ENCODE measurements at places on chromosomes 1 and 21. TPM values are rescaled to one million over a fixed set of nuclear protein-coding genes. Genes with fewer than 3 reads are reported as not detected.

The NTRK1 gene
- polyA plus RNA-seq = 1.3 TPM

The NAXE gene
- polyA plus RNA-seq = 72.8 TPM

The FOXD2 gene
- 9.2 TPM for polyA plus RNA-seq

The HENMT1 gene
- polyA plus RNA-seq = 9.6 TPM

The ARHGEF19 gene
- polyA plus RNA-seq = 26.5 TPM

The LCE2C gene
- polyA plus RNA-seq = not detected

The KRTAP7-1 gene
- polyA plus RNA-seq = not detected

The C1orf94 gene
- 0.10 TPM for polyA plus RNA-seq

The SHE gene
- polyA plus RNA-seq = 11.0 TPM

The SCAMP3 gene
- polyA plus RNA-seq = 68.5 TPM

The ZNF124 gene
- polyA plus RNA-seq = 18.3 TPM

The HUNK gene
- 19.3 TPM for polyA plus RNA-seq

The CTSK gene
- polyA plus RNA-seq = 23.5 TPM

The VASH2 gene
- polyA plus RNA-seq = 19.2 TPM

The C1orf56 gene
- 11.8 TPM for polyA plus RNA-seq

The ZNF669 gene
- 14.1 TPM for polyA plus RNA-seq

The RNF2 gene
- 52.0 TPM for polyA plus RNA-seq

The UTS2 gene
- 0.13 TPM for polyA plus RNA-seq

The TRPM2 gene
- 1.3 TPM for polyA plus RNA-seq

The CR1 gene
- polyA plus RNA-seq = 22.8 TPM

The DSTYK gene
- polyA plus RNA-seq = 20.8 TPM

The RPE65 gene
- polyA plus RNA-seq = 0.10 TPM

The DNASE2B gene
- polyA plus RNA-seq = not detected

The MYBPHL gene
- 0.26 TPM for polyA plus RNA-seq

The GBP1 gene
- 10.7 TPM for polyA plus RNA-seq

The RGS8 gene
- 0.07 TPM for polyA plus RNA-seq

The SPRR2B gene
- polyA plus RNA-seq = 0.16 TPM

The ENO1 gene
- 950 TPM for polyA plus RNA-seq

The SV2A gene
- polyA plus RNA-seq = 8.2 TPM

The C1orf210 gene
- 30.7 TPM for polyA plus RNA-seq

The HEYL gene
- 24.8 TPM for polyA plus RNA-seq

The LRRC71 gene
- 0.38 TPM for polyA plus RNA-seq

The CFAP74 gene
- polyA plus RNA-seq = 0.53 TPM

The USH2A gene
- polyA plus RNA-seq = 0.31 TPM

The CHML gene
- polyA plus RNA-seq = 21.9 TPM

The MNDA gene
- polyA plus RNA-seq = 2.3 TPM

The PDC gene
- polyA plus RNA-seq = 0.33 TPM

The FCGR3A gene
- polyA plus RNA-seq = 1.8 TPM

The SLAMF9 gene
- not detected for polyA plus RNA-seq

The SMPDL3B gene
- polyA plus RNA-seq = 13.2 TPM

The HP1BP3 gene
- 374 TPM for polyA plus RNA-seq

The SH2D5 gene
- 1.7 TPM for polyA plus RNA-seq

The BNIPL gene
- polyA plus RNA-seq = 4.6 TPM

The ITLN2 gene
- polyA plus RNA-seq = not detected

The SLC9C2 gene
- polyA plus RNA-seq = 0.04 TPM

The NEK7 gene
- polyA plus RNA-seq = 42.7 TPM

The NPPA gene
- polyA plus RNA-seq = 0.65 TPM

The VHLL gene
- not detected for polyA plus RNA-seq

The C4BPB gene
- polyA plus RNA-seq = 0.20 TPM

The C1orf53 gene
- polyA plus RNA-seq = 3.2 TPM

The BPNT1 gene
- 47.4 TPM for polyA plus RNA-seq

The SGIP1 gene
- polyA plus RNA-seq = 11.7 TPM

The SLC19A2 gene
- polyA plus RNA-seq = 15.4 TPM

Measured in renal pelvis (tissue), 12 donors.